ENCODE measurements at places on chromosomes 12 and 14.

GRCh38 chr12:48447755-48448154, 24.6 kb upstream of the ANP32D start:
- DNase-seq: no peak

- no peak for DNase-seq
Observed at GRCh38 chr12:112117685-112118084, 7.7 kb upstream of the TRAFD1 start.

- DNase-seq: no peak
Observed at GRCh38 chr14:51855234-51855633, 5.2 kb upstream of the GNG2 start.

DNA sequence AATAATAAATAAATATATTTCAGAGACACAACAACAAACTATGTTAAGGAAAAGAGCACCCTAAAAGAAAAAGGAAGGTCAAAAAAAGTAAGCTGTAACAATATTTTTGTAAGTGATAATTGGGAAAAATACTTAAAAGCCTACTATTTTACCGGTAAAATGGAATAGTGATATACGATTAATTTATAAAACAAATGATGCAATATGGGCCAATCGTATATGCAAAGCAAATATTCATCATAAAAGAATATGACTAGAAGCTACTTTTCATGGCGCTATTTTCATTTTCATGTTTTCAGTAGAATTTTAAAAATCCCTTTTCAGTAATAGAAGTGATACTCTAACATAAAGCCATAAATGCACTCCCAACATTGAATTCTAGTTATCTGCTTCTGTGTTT, 131.0 kb upstream of the AMIGO2 start:
- no peak for DNase-seq
